ENCODE measurements at places on chromosomes 3 and 15.

DNA sequence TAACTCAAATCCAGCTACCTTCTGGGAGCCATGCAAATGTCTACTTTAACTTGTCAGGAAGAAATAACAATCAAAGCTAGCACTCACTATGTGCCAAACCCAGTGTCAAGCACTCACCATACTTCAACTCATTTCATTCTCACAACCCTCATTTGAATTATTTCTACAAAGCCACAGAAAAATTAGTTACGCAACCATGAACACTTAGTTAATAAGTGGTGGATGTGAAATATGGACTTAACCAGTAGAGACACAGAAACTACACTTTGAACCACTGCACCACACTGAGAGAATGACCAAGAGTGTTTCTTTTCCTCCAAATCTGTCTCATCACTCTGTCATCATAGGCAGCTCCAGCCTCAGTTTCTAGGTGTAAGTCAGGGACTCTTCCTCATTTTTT, 91.0 kb upstream of the MBNL1 start:
- DNase-seq, result no peak

- DNase-seq, result no peak
Measured at GRCh38 chr3:59817511-59817910, 767.7 kb upstream of the CFAP20DC start.

- DNase-seq, result no peak
Measured at GRCh38 chr3:132135628-132136333, 101.0 kb upstream of the CPNE4 start.

DNA sequence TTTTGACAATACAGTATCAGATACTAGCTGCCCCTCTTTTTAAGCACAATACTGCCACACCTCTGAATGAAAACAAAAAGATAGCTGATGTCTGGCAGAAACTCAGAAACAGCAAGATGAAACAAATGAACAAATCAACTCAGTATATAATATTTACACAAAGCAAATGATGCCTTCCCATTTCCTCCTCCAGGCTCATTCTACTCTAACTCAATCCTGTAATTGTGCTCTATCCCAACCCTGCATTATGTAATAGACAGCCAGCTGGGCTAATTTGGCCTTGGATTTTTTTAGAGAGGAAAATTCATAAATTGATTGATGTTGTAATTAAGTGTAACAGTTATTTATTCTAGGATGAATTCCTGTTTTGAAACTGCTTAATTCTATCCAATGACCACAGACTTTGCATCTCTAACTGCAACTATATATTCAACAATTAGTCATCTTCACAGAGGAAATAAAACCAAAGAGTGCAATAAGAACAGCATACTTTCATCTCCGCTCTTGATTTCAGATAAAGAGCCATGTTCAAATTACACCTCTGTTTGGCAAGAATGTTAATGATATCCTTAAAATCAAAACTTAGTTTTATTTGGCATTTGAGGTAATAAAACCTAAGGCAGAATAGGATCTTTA, 6.1 kb downstream of the ATG3 start:
- no peak for DNase-seq

DNA sequence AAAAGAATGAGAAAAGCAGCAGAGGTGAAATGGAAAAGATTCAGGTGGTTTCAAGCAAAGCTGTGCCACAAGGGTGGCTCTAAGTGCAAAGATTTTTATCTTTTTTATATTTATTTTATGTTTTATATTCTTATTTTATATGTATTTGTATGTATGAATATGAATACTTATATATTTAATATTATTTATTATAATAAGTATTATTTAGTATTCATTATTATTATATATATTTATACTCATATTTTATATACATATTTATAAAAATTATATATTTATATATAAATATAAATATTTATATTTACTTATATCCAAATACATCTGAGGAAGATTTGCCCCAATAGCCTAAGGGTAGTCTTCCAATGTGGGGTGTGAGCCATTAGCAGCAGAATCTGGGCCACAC, 1002.0 kb downstream of the CADM2 start:
- no peak for DNase-seq

GRCh38 chr3:187946163-187946691, 201.0 kb upstream of the BCL6 start:
- DNase-seq, result no peak

GRCh38 chr3:177451864-177452830, 254.9 kb upstream of the TBL1XR1 start:
- no peak for DNase-seq

DNA sequence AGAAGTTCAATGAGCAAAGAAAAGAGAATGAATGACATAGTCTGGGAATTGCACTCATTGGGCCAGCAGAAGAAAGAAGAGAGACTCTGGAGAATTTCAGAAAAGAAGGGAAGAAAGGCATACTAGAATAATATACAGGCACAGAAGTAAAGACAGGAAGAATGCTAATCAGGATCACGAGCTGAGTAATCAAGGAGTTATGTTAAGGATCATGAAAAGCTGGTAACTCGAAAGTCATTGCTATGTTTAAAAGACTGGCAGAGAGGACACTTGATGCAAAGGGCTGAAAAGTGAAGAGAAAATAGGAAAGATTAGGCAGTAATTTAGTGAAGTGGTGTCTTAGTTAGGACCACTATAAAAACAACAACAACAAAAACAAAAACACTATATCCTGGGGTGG, 284.1 kb downstream of the ZBBX start:
- no peak for DNase-seq

- no peak for DNase-seq
Measured at GRCh38 chr3:11948331-11948730, 55.9 kb upstream of the SYN2 start.

DNA sequence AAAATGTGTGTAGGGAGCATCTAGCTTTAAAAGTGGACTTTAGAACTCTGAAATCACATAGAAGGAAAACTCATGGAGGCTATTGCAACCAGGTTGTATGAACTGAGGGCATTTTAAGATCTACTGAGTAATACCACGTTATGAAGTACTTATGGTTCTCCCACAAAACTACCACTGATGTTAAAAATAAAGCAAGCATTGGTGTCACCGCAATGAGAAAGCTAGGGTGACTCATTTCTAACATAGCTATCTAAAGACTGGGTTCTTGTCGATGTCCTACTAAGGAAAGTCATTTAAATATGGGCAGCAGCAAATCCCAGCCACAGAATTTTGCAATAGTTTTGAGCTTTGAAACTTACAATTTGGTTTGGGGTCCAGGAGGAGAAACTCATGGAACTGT, 584.8 kb downstream of the DIPK2A start:
- DNase-seq, result no peak

DNA sequence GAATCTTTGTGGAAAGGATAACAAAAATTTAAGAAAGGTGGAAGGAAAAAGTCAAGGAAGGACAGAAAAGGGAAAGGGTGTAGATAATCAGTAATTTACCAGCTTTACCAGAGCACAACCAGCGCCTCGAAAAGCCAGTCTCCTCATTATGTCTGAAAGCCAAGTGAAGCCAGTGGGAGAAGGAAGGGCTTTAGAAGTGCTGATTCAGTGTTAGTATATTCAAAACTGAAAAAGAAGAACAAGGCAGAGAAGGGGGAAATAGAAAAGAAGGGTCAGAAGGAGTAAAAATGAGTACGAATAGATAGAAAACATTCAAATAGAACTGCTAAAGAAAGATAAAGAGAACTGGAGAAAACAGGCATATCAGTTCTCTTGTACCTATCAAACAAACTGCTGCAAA, 4.1 kb downstream of the PBRM1 start:
- no peak for DNase-seq

DNA sequence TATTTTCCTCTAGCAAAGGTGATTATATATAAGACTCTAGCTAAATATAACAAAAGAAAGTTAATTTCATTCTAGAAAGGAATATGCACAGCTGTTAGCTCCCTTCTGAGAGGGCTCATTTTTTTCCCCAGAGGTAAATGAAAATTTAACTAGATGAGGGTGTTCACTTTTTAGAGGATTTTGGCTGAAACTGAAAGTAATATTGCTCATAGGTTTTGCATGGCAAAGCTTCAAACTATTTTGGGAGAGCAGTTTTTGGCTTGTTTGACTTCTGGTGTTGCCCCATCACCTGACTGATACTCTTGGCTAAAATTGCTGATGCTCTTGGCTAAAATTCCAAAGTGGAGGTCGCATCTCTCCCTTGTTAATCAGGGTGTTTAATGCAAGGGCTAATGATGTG, 311.9 kb downstream of the EDEM1 start:
- DNase-seq, result no peak

GRCh38 chr15:99143655-99144610, 39.1 kb downstream of the SYNM start:
- DNase-seq, result no peak

- DNase-seq, result no peak
Measured at GRCh38 chr15:68697711-68698690, 119.2 kb downstream of the CORO2B start.

- no peak for DNase-seq
Measured at GRCh38 chr15:80819001-80819400, 39.8 kb downstream of the CEMIP start.

GRCh38 chr15:77659350-77660321, 26.9 kb upstream of the LINGO1 start:
- peak; percentile 90 for DNase-seq

- peak; percentile 25 for DNase-seq
Measured at GRCh38 chr15:65083262-65083701, 6.7 kb downstream of the KBTBD13 start.

GRCh38 chr3:195172039-195172684, 98.8 kb downstream of the XXYLT1 start:
- DNase-seq, result no peak

- no peak for DNase-seq
Measured at GRCh38 chr3:173599673-173600072, 202.1 kb downstream of the NLGN1 start.

All from HEK293T (cell line).